ENCODE measurements at places on chromosomes 2 and 18. TPM values are rescaled to one million over a fixed set of nuclear protein-coding genes. Genes with fewer than 3 reads are reported as not detected.

- no peak for DNase-seq
Measured at GRCh38 chr2:54459037-54459441, 2.9 kb downstream of the SPTBN1 start.

DNA sequence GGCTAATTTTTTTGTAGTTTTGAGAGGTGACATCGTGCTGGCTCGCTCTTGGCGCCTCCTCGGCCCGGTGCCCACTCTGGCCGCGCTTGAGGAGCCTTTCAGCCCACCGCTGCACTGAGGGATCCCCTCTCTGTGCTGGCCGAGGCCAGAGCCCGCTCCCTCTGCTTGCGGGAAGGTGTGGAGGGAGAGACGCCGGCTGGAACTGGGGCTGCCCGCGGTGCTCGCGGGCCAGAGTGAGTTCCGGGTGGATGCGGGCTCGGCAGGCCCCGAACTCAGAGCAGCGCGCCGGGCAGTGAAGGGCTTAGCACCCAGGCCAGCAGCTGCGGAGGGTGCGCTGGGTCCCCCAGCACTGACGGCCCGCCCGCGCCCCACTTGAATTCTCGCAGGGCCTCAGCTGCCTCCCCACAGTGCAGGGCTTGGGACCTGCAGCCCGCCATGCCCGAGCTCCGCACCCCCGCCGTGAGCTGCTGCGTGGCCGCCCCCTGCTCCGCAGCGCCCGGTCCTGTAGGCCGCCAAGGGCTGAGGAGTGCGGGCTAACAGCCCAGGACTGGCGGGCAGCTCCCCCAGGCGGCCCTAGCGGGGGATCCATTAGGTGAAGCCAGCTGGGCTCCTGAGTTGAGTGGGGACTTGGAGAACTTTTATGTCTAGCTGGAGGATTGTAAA lies 113.2 kb upstream of the ZSWIM2 start:
- DNase-seq, result no peak

DNA sequence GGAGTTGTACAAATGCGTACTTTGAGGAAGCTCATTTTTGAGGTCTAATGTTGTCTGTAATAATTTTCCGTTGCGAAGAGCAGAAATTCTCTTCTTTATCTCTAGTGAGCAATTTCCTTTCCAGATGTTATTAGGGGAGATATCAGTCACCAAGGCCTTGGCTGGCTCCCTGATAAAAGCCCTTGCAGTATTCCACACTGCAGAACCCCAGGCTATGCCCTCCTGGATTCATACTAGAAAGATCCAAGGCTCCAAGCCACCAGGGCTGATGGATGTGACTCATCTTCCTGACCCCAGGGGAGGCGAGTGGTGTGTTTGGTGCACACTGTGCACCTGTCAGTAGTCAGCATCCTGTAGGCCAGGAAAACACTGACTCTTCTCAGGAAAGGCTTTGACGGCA lies 34.7 kb downstream of the INO80C start:
- no peak for DNase-seq

DNA sequence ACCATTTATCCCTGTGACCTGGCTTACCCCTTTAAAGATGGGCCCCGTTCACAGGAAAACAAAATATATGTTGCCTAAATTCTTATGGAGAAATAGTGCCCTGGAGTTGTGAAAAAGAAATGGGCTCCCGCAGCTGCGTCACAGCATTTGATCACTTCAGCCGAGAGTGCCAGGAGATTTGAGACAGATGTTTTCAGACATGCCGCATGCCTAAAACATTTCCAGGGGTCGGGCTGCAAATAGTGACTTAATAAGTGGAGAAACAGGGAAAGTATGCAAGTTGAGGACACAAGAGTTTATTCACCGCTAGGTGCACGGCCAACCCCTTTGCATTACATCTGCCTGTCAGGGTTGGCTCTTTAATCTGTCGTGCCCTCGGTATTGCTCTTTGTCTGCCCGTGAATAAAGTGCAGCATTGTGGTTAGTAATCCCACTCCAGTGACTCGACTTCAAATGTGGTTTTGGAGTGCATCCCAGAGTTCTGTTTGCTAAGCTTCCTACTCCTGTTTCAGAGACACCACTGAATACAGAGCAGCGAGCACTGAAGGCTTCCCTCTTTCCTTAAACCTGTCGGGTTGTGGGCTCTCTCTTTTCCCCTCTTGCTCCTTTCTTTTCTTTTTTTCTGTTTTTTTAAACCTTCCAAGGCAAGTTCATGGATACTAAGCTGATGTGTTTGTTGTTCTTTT lies 187.5 kb downstream of the LTBP1 start:
- DNase-seq, result peak; percentile 84

Gene TMEM200C
- 0.15 TPM for total RNA-seq

Gene CCL20
- not detected for total RNA-seq

GRCh38 chr2:221335219-221335752 lies 236.8 kb downstream of the EPHA4 start:
- DNase-seq, result no peak

- DNase-seq, result no peak
Measured at GRCh38 chr2:159126432-159127022, 158.1 kb downstream of the TANC1 start.

Gene CRYGC
- not detected for total RNA-seq

Gene DYNAP
- total RNA-seq, result not detected

Gene C2orf80
- not detected for total RNA-seq

GRCh38 chr18:44568986-44569385 lies 111.7 kb upstream of the SETBP1 start:
- DNase-seq, result no peak

GRCh38 chr2:72524071-72524470 lies 301.8 kb downstream of the EXOC6B start:
- no peak for DNase-seq

Gene RMDN2
- 5.3 TPM for total RNA-seq

Gene CCDC102B
- 13.3 TPM for total RNA-seq

Gene SGO2
- 1.7 TPM for total RNA-seq

DNA sequence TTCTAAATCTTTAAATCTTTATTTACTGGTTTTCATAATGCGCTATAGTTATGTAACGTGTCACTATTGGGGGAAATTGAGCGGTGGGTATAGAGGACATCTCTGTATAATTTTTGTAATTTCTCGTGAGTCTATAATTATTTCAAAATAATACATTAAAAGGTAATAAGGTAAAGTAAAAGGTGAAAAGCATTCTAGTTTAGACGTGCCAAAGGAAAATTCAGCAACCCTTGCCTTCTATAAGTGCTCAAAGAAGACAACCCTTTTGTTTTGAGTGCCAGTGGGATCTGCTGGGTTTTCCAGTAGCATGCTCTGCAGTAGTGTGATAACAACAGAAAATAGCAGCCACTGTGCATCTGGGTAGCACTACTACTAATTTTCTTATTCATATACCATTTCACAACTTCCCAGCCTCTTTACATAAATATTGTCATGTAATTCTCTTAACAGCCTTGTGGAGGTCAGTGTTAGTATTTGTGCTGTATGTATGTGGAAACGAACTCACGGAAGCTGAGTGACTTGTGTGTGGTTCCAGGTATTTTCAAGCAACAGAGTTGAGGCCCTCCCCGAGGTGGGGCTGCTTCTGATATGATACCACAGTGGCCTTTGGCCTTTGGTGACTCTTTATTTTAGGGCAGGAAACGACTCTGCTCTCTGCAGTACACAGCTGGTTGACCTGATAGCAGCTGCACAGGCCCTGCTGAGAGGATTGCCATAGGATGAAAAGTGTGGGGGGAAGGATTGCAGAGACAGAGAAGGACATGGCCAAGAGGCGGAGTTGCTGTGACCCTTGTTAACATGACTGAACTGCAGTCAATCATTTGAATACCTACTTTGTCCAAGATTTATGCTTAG lies 104.5 kb downstream of the TDRD15 start:
- DNase-seq, result no peak

DNA sequence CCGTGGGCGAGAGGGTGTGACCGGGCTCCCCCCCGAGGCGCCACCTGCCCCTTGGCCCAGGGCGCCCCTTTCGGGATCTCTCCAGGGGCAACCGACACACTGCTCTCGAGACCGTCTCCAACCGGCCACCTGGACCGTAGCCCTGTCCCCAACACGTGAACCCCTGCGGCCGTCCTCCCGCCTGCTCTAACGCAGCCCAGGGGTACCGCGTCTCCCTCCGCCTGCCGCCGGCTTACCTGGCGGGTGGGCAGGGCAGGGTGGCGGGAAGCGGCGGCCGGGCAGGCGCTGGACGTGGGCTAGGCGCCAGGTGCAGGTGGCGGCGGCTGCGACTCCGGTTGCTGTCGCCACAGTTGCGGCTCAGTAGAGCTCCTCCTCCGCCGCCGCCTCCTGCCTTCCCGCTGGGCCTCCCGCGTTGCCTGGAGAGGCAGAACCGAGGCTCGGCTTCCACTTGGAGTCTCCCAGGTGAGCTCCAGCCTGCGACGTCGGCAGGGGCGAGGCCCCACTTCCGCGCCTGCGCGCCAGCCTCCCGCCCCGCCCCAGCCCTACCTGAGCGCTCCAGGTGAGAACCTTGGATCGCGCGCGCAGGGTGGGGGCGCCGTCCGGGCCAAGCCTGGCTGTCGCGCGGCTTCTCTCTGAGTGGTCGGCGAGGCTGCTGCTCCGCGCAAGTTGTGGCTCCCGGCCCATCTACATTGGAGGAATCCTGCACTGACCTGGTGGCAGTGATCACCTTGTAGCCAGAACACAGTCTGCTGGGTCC lies at the start of gene GALNT3:
Gene GALNT3 (minus strand): TSS at position 469 of the 757 bp plus-strand sequence. CDS start 23,547 bp downstream, outside the sequence.
- DNase-seq, result peak; percentile 50

GRCh38 chr2:219706823-219707281 lies 79.4 kb downstream of the SLC4A3 start:
- DNase-seq, result no peak

Gene NCKAP5
- total RNA-seq, result 7.5 TPM

DNA sequence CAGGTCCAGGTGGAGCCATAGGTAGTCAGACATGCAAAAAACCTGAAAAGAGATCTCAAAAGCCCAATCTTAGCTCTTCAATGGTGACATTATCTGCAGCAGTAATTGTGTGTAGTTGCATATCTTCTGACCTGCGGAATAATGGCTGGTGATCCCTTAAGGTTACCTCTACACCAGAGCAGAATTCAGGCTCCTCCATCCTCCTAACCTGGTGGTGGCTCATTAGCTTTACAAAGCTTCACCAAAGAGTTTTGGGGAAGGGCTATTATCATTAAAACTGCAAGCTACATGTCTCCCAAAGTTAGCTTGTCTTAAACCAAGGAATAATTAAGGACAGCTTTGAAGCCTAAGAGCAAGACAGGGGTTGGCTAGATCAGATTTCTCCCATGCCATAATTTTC lies 42.6 kb upstream of the CHST9 start:
- no peak for DNase-seq

DNA sequence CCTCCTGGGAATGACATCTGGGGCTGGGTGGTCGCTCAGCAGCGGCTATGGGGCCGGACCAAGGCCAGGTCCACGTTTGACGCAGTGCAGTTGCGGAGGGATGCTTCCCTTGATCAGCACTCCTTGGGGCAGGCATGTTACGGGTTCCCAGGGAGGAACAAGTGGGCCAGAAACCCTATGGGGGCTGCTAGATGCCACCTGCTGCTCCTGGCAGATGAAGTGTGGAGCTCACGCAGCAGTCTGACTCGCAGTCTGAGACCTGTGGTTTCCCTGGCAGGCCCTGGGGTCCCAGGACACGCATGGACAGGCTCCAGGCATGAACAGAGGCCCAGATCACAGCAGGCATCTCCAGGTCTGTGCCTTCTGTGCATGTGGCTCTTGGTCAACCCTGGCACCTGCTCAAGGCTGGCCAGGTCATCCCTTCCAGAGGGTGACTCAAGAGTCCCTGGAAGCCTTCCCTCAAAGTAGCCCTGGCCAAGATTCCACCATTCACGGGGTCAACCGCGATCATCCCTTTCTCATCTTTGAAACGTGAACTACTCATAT lies 20.0 kb downstream of the KCNF1 start:
- no peak for DNase-seq

Gene HAAO
- 22.0 TPM for total RNA-seq

Gene ZNF2
- total RNA-seq, result 5.9 TPM

DNA sequence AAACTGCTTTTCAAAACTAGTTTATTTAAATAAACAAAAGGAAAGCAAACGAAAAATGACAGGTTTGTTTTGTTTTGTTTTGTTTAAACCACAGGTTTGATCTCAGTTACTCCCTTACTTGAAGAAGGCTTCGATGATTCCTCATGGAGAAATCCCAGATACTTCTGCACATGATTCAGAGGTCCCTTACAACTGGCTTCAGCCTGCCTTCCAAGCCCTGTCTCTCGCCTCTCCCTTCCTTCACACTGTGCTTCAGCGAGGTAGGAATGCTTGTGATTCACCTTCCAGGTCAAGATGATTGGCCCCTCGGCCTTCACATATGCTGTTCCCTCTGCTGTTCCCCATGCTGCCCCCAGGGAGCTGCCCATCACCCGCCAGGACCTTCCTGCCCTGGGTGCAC lies 104.1 kb upstream of the ITGA6 start:
- DNase-seq, result no peak

Gene COBLL1
- total RNA-seq, result 101 TPM

DNA sequence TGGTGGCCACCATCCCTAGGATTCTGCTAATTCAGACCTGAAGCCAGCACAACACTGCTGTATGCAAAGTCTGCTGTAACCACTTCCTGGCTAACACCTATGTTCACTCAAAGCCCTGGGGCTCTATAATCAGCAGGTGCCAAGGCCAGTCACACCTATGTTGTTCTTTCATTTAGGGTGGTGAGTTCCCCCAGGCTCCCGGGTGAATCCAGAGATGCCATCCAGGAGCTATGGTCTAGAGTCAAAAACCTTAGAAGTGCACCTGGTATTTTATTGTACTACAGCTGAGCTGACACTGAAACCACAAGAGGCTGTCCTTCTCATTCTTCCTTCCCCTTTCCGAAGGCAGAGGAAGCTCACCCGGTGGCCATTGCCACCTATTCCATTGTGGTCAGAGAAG lies 46.2 kb upstream of the CCDC141 start:
- DNase-seq, result no peak

Gene PTH2R
- total RNA-seq, result not detected

Gene MAPK4
- total RNA-seq, result 4.2 TPM

Gene ANKRD62
- total RNA-seq, result not detected

GRCh38 chr2:5111581-5111980 lies 580.6 kb upstream of the SOX11 start:
- DNase-seq, result no peak

DNA sequence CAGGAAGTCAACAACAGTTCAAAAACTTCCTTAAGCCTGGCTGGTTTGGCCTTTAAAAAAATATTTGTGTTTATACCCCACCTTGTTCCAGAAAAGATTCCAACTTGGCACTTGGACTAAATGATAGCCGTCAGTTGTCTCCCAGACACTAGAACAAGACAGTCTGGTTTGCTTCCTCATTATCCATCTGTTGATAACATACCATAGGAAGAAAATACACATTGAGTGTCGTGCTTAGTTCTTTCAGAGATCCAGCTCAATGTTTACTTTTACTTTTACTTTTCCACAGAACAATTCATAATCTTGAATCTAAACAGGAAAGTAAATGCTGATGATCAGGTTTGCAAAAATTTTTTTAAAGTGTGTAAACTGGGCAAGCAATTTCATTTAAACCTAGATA lies 2.4 kb upstream of the VPS54 start:
- no peak for DNase-seq

Gene OTOS
- total RNA-seq, result not detected

GRCh38 chr2:39435741-39436591 lies 1.1 kb downstream of the MAP4K3 start:
- DNase-seq, result no peak

Gene TDRD15
- 0.15 TPM for total RNA-seq
